NCI-H2107 (cell line): ENCODE measurements at places on chromosomes 11 and 22.

GRCh38 chr11:76206327-76207081 is at the start of gene WNT11:
Gene WNT11, minus strand, starts transcription at chr11:76206502. Its CDS starts 95 bp downstream, at chr11:76206407.
- peak; percentile 27 for DNase-seq

DNA sequence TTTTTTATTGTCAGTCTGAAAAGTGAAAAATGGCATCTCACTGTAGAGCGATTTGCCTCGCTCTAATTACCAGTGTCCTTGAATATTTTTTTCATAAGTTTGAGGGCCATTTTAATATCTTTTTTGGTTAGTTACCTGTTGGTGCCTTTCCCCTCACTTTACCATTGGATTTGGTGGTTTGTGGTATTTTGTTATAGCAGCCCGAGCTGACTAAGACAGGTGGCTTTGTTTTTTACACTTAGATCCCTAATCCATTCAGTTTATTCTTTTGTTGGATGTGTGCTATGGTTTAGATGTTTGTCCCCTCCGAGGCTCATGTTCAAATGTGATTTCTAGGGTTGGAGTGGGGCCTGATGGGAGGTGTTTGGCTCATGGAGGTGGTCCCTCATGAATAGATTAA is 6.5 kb upstream of the CAPN5 start:
- DNase-seq: no peak

DNA sequence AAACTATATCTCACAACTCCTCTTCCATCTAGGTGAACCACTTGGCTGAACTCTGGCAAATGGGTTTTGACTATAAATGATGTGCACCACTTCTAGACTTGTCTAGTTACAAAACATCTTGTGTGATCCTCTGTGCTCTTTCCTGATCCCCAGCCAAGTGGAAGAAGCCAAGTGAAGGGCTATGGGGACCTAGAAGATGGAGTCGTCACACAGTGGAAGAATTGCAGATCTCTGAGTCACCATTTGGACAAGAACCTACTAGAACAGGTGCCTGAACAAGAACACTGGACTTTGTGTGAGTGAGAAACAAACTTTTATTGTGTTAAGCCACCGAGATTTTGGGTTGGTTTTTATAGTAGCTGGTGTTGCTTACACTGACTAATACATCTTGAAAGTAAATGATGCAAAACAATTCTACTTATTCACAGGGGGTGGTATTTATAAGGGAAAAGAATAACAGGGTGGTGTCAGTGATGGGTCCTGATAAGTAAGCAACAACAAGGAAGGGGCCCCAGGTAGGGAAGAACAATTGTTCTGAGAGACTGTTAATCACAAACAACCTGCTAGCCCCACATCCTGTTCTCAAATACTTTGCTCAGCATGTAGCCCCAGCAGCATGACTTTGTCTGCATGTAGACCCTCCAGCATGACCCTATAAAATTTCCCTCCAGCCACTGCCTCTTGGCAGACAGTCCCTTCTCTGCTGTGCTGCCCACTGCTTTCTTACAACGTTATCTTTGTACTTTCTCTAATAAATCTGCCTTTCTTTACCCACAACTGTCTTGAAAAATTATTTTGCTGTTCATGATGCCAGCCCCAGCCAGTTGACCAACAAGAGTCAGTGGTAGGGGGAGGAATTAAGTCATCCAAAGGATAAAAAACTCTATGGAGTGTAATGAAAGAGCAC is 280.7 kb upstream of the PLET1 start:
- DNase-seq: no peak

GRCh38 chr11:66126808-66127555 is 56.9 kb downstream of the PACS1 start:
- DNase-seq: peak; percentile 42

- peak; percentile 56 for DNase-seq
Measured at GRCh38 chr22:28992565-28993356, 68.9 kb downstream of the C22orf31 start.

DNA sequence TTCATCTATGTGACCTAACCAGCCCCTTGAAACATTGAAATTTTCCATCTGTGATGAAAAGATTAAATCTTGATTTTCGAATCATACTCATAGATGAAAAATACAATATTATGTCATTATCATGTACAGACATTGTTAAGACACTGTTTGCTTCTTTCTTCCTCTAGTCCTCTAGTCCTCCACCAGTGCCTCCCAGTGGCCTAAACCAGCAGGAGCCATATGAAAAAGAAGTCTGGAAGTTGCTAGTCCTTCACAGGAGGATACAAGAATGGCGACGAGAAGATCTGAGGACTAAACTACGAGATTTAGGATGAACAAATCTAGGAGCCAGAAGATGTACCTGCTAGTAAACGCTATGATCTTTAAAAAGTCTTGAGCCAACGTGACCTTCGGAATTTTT is 134.1 kb downstream of the SLC17A6 start:
- DNase-seq: no peak

DNA sequence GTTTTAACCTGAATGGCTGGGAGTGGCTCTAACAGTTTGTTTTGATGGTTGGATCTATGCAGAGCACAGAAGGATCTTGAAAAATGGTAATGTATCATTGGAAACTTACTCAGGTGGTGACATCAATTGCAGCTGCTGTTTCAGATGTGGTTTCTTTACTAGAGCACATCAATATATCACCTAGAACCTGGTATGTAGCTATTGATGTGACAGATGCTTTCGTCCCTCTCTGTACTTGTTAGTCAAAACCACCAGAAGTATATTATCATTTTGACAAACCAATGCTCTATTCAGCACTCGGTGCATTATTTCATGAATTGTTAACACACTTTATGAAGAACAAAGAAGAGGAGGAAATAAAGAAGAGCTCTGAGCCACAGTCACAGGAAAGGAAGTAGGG is 26.6 kb upstream of the SCN3B start:
- no peak for DNase-seq

- no peak for DNase-seq
Measured at GRCh38 chr11:47409440-47410369, 1.3 kb downstream of the SLC39A13 start.

DNA sequence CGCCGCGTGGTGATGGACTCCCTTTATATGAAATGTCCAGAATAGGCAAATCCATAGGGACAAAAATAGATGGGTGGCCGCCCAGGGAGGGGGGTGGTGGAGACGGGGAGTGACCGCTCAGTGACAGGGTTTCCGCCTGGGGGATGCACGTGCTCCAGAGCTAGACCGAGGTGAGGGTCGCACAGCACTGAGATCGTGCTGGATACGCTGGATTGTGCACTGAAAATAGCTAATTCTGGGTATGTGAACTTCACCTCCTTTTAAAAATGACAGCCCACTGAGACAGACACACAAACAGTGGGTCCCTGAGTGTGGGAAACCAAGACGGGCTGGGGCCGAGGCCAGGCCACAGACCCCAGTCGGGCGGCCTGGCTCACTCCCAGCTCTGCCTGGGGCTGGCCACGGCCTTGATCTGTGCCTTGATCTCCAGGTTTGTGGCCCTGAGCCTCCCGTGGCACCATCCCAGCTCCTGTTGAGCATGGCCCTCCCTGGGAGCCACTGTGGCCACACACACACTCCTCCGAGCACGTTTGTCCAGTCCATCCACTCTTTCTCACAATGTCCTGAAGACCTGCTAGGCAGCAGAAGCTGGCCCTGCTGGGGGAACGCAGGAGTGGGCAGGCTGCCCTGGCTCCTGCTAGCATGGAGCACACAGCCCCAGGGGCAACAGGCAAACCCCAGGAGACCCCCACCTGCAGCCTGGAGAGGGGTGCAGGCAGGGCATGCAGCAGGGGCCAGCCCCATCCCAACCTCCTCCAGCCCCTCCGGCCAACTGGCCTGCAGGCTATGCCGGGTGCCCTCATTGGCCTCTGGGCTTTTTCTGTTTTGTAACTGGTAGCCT is 41.0 kb upstream of the TH start:
- no peak for DNase-seq

GRCh38 chr11:390175-390574 is 3.8 kb upstream of the PKP3 start:
- no peak for DNase-seq

- DNase-seq: no peak
Measured at GRCh38 chr11:120121336-120121735, 16.6 kb downstream of the TRIM29 start.

- no peak for DNase-seq
Measured at GRCh38 chr11:90344546-90344945, 121.7 kb upstream of the CHORDC1 start.

GRCh38 chr22:45332001-45332400 is 22.3 kb downstream of the FAM118A start:
- no peak for DNase-seq

- DNase-seq: no peak
Measured at GRCh38 chr11:122663764-122664163, 8.2 kb downstream of the UBASH3B start.

GRCh38 chr22:35629406-35630216 is 12.5 kb upstream of the MB start:
- no peak for DNase-seq

GRCh38 chr11:44260081-44260480 is 49.9 kb downstream of the ALX4 start:
- DNase-seq: no peak

GRCh38 chr11:130177782-130178181 is 18.2 kb downstream of the ST14 start:
- DNase-seq: no peak

GRCh38 chr22:47000256-47000655 is 237.8 kb downstream of the TBC1D22A start:
- no peak for DNase-seq

GRCh38 chr11:11117730-11118129 is 235.3 kb downstream of the CSNK2A3 start:
- no peak for DNase-seq

- no peak for DNase-seq
Measured at GRCh38 chr11:43787824-43788223, 92.8 kb upstream of the ALKBH3 start.

- DNase-seq: no peak
Measured at GRCh38 chr22:38355275-38355674, 38.0 kb upstream of the CSNK1E start.

GRCh38 chr11:4039011-4039410 is 55.6 kb upstream of the RRM1 start:
- no peak for DNase-seq

- DNase-seq: no peak
Measured at GRCh38 chr11:128283451-128283850, 303.9 kb downstream of the ETS1 start.

DNA sequence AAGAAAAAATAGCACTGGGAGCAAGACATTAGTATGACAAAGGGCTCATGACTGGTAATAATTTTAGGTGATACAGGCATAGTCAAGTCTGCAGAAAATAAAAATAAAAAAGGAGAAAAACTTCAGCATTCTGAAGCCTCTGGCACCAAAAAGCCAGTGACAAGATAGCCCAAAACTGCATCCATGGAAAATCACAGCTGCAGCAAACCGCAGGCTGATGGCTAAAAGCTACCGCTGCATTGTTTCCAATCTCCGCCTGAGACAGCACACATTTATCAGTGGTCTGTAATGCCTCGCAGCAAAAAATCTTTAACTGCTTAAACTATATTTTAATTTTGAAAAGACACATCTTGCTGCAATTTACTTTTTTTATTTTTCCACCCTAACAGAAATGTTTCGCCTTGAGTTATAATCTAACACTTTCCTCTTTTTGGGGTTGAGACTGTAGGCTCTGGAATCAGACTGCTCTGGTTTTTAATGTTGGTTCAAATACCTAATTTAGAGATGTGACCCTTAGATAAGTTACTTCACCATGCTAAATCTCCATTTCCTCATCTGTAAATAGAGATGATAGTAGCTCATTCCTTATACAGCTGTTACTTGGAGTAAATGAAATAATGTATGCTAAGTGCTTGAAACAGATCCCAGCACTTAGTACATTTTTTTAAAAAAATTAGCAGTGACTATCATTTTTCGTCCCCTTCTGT is 42.0 kb upstream of the FIBIN start:
- DNase-seq: no peak

DNA sequence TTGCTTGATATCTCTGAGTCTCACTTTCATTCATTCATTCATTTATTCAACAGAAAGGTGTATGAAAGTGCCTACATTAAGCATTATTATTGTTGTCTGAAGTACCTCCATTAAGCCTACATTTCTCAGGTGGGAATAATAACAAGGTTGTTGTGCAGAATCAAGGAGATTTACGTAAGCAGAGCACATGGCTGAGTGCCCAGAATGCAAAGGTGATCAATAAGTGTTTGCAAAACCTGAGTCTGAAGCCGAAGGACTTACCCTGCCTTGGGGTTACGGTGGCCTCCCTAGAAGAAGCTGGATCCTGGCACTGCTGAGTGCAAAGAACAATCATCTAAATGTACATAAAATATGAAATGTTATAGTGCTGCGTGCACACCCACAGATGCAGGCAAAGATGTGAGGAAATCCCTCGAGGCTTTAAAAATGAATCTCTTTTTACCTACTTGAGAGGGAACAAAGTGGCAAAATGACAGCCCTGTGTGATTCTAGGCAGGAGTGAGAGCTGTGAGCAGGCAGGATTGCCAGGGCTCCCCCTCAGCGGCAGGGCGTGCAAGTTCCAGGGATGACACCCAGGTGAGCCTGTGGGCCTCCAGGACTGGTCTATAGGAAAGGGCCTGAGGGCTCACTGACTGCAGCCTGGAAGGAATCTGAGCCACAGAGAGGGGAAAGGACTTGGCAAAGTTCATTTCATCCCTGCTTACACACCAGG is 133.1 kb upstream of the TBCEL start:
- DNase-seq: no peak

- DNase-seq: no peak
Measured at GRCh38 chr11:16169541-16169940, 186.8 kb downstream of the SOX6 start.

DNA sequence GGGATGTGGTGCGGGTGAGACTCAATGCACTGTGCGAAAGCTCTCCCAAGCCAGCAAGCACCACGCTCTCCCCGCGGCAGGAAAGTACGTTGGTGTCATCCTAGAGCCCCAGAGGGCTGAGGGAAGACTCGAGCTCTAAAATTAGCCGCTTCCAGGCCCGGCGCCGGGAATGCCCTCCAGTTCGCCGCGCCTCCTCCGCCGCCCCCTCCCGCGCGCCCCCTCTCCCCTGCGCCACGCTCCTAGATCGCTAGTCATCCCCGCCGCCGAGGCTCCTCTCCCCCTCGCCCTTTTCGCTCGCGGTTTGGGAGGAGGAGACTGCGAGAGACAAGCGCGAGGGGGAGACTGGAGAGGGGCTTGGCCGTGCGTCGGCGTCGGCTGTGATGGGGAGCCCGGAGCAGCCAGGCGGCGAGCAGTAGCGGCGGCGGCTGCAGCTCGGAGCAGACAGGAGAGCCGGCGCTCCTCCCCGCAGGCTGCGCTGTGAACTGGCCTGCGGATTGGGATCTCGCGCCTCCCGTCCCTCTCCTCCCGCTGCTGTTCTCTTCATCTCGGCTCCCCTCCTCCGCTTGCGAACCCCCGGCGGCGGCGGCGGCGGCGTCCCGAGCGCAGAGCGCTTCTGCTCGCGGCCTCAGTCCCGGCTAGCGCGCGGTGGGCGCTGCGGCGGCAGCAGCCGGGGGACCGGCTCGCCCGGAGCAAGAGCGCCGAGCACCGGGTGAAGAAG is at the start of gene FAT3:
TSS of gene FAT3 (plus strand) at position 412 of the 718 bp plus-strand sequence. CDS start 127,295 bp downstream, outside the sequence.
- DNase-seq: no peak

GRCh38 chr11:64544616-64545296 is 46.3 kb upstream of the SLC22A12 start:
- DNase-seq: no peak

GRCh38 chr22:49800408-49801238 is 27.1 kb downstream of the BRD1 start:
- no peak for DNase-seq

- no peak for DNase-seq
Measured at GRCh38 chr11:17720796-17721171, 1.4 kb downstream of the MYOD1 start.
